ENCODE measurements at places on chromosomes 12 and 14. TPM values are rescaled to one million over a fixed set of nuclear protein-coding genes. Genes with fewer than 3 reads are reported as not detected.

GDF3 gene
- total RNA-seq = not detected

RIMBP2 gene
- not detected for total RNA-seq

CD163L1 gene
- total RNA-seq = not detected

BEGAIN gene
- 2.2 TPM for total RNA-seq

TPH2 gene
- not detected for total RNA-seq

All from T-helper 2 cell treated with Interferon-gamma antibody and Interleukin-4, amounts not matched to agents 100 ng/mL and 5 ng/mL, for 36 hours (primary cell).